Left colon (tissue), 2 donors: ENCODE measurements at places on chromosomes 1 and 21.

DNA sequence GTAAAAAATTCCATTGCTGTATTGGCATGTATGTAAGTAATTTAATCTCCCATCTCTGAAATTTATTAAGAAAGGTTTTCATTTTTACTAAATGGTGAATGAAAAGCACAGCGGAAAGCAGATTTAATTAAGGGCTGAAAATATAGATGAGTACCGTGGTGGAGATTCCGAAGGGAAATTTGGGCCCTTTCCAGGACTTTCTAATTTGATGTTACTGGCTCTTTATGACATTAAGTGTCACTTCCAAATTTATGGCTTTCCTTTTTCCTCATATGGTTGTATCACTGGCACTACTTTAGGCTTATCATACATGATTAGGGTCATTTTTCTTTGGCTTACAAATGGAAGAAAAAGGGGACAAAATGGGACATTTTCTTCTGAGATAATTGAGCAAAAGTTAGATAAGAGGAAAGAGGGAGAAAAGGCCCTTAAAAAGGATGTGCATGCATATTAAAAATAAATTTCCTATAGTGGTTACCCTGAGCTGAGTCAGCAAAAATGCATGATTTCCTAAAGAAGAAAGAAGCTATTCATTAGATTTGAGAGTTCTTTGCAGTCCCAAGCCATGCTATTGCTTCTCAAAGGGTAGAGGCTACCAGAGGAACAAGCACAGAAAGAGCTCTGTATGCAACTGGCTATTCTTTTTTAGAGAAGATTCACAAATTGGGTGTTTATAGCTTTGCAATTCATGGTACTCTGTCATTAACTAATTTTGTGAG, 74.9 kb upstream of the CNIH3 start:
- DNase-seq: no peak

DNA sequence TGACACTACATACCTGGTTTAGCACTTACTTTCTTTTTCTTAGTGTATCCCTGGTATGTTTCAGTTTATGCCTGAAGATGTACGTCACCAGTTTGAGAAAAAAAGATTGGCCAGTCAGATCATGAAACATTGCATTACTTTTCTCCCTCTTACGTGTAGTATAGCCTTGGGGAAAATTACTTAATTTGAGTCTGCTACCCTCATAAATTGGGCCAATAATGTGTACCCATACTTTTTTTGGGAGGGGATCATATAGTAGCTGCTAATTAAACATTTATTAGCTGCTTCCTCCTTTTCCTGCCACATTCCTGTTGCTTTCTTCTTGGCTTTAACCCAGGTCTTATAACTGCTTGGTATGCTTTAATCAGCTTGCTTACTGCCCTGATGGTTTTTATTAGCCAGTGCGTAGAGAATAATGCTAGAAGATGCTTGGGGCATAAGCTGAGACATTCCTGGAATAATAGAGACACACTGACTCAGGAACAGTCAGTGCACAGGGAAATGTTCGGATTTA, 32.1 kb downstream of the RABGAP1L start:
- no peak for DNase-seq

- no peak for DNase-seq
These were observed 18.6 kb upstream of the PTTG1IP start for GRCh38 chr21:44892095-44892494.

DNA sequence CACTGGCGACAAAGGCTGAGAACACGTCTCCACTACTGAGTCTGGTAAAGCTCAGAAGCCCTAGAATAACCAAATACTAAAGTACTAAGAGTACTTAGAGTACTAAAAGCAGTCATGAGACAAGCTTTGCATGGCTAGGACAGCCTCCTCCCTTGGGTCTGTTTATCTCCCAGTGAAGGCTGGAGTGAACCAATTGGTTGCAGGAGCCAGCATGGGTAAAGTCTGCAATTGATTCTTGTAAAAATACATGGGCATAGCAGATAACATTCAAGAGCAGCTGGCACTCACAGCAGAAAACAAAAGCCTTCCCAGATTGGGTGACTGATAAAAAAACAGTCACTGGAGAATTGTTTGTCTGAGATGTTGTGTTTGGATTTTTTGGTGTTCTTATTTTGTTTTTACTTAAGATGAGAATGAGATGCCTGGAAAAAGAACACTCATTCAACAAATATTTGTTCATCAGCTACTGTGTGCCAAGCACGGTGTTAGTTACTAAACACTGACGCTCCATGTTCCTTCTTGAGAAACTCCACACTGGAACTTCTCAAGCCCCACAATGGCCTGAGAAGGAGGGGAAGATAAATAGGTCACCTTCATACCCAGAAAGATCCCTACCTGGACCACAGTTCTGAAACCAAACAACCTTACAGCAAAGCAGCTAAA, 3.7 kb downstream of the IRF6 start:
- no peak for DNase-seq

DNA sequence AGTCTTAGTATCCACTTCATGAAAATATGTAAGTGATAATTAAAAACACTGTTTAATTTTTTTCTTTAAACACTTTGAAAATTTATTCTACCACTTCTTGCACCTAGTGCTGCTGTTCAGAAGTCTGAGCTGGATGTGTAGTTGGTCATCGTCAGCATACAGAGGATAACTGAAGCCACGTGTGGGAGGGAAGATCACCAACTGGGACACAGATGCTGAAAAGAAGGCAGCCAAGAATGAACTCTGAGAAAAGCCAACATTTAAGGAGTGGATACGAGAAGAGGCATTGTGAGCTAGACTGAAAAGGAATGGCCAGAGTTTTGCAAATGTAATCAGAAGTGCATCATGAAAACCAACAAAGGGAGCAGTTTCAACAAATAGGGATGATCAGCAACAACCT, 24.6 kb upstream of the CLCA4 start:
- DNase-seq: no peak

DNA sequence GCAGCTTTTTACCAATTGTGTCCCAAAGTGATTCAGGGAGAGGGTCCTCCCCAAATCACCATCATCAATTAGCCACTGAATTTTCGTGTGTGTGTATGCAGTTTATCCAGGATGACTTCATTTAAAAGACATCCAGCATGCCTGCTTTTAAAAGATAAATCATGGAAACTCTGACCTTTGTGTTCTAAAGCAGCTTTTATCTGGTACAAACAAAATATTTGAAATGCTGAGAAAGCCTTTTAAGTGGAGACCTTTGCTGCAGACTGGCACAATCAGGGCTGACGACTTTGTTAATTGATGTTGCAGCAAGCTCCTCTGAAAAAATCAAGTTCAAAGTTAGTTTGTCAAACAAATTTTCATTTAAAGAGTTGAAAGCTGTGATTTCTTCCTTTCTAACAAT, 104.7 kb downstream of the PCP4 start:
- no peak for DNase-seq

DNA sequence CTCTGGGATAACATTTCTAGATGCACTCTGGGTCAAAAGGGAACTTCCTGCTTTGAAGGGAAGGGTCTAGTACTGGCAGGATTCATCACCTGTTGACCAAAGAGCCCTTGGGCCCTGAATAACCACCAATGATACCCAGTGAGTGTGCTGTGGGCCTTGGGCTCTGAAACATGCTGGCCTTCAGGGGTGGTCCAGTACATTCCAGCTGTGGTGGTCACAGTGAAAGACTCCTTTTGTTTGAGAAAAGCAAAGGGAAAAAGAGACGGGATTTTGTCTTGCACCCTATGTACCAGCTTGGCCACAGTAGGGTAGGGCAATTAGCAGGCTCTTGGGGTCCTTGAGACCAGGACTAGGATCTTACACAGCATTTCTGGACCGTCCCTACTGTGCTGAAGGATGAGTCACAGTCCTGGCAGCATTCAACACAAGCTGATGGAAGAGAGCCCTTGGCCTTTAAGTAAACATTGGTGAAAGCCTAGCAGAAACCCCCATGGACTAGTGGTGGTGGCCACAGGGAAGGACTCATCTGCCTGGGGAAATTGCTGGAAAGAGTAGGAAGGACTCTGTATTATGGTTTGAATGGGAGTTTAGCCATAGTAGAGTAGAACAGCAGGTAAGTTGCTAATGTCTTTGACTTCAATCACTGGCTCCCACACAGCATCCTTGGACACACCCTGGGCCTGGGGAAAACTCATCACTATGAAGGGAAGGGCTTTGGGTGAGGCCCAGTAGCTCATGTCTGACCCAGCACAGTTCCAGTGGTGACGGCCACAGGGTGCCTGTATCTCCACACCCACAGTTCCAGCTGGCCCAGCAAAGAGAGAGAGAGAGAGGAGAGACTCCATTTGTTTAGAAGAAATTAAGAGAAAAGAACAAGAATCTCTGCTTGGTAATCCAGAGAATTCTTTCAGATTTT, 87.5 kb downstream of the COL24A1 start:
- DNase-seq: no peak
